Aorta (tissue), 5 donors: ENCODE measurements at places on chromosomes 7 and 10. TPM values are rescaled to one million over a fixed set of nuclear protein-coding genes. Genes with fewer than 3 reads are reported as not detected.

The DGKI gene
- polyA plus RNA-seq, result 3.6 TPM

- no peak for DNase-seq
Observed at GRCh38 chr10:80603516-80603915, 65.8 kb downstream of the SH2D4B start.

- DNase-seq, result no peak
Observed at GRCh38 chr7:101494602-101495329, 132.1 kb downstream of the COL26A1 start.

DNA sequence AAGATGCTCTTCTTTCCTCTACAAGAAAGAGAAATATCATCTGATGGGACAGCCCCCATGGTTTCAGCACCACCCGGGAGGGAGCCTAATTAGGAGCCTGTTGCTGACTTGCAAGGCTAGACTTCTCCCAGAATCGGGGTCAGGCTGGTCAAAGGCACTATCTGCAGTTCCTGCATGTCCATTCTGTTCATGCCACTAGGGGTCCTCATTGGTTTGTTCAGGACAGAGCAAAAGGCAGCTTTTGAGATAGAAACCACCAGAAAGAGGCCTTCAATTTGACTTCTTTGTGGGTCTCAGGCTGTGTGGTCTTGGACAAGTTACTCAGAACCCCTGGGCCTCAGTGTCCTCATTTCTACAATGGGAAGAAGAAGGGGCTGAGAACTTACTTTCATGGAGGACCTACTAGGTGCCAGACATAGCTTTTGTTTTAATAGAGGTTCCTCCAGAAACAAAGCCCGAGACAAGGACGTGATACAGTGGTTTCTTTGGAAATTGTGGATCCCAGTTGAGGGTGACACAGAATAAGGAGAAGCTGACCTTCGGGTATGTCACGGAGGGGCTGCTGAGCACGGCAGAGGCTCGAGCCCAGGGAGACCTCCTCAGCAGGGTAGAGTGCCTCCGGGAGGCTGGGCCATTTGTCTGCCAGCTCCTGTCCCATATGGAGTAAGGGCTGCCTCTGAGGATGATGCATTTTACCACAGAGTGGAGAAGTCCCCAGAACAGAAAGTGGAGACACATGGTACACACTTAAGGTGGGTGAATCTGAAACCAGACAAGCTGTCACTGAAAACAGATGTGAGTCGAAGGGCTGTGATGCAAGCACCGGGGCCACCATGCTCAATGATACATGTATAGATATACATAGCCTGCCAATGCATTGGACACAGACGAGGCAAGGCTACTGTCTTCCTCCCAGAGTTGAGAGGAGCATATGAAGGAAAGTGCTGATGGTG is 33.1 kb upstream of the NEUROD6 start:
- DNase-seq, result no peak

DNA sequence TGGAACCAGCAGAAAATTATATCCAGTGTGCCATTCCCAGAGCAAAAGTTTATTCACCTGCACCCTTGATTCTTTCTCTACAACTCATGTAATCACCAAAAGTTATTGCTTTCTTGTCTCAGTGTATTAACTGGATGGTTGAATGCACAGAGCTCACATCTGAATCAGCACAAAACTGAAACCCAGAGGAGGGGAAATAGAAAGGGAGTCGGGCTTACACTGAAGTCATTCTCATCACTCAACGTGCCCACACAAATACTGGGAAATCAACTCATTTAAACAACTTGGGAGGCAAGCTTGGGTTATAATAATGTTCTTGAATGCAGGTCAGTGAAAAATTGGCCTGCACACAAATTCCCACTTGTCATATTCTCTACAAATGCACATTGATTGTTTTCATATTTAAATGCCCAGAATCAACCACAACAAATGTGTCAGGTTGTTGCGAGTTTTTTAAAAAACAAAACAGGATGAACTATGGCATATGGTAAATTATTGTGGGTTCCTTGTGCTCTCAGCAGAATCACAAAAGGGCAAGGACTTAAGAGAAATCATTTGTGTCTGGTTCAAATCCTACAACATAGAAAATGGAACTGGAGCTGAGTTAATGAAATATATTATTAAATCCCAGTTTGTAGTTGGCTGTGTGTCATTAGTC is 125.9 kb upstream of the NOBOX start:
- DNase-seq, result no peak

The AQP1 gene
- 962 TPM for polyA plus RNA-seq

The A1CF gene
- not detected for polyA plus RNA-seq

- DNase-seq, result no peak
Observed at GRCh38 chr7:149423449-149424110, 37.3 kb downstream of the ZNF777 start.

The CHCHD3 gene
- 50.3 TPM for polyA plus RNA-seq

DNA sequence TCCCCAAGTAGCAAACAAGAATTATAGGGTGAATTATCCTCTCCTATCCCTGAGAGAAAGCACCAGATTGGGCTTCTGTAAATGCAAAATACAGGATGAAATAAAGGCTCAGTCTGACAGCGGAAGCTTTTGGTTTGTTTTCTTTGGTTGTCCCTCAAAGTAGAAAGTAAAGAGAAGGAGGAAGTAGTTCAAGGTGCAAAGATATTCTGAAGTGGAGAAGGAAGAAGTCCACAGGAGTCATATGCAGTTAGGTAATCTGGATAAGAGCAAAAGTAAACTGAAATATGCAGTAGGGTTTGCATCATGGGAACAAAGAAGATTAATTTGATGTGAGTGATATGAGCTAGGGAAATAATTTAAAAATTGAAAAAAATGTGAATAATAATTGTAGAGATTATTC is 1071.9 kb downstream of the CNTNAP2 start:
- DNase-seq, result no peak

The CAMK2B gene
- polyA plus RNA-seq, result not detected

The TRIM4 gene
- polyA plus RNA-seq, result 16.4 TPM

GRCh38 chr10:5343561-5343960 is 21.2 kb upstream of the UCN3 start:
- no peak for DNase-seq

The GRM3 gene
- polyA plus RNA-seq, result not detected

GRCh38 chr7:83148776-83149175 is 13.9 kb downstream of the PCLO start:
- DNase-seq, result no peak

DNA sequence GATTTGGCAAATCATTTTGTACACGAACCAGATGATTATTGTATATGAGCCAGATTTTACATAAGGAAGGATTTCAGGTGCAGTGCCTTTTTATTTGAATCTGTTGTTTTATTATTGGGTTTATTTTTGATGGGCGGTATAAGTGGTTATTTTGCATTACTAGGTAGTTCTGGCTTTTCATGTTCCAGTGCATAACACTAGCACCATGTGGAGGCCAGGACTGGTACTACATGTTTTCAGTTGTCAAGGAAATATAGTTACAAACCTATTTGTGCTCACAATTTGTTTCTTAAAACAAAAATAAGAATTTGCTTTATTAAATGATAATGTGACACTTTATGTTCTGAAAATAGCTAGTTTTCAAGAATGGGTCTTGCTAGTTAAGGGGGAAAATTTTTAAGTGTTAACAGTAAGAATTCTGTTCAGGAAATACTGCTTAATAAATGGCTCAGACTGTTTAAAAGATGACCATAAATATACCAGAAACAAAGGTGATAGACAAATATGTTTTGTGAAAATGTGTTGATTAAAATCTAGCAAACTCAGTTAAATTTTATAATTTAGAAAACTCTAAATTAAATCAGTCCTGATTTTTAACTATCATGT is 7.1 kb upstream of the SEMA3E start:
- DNase-seq, result no peak

DNA sequence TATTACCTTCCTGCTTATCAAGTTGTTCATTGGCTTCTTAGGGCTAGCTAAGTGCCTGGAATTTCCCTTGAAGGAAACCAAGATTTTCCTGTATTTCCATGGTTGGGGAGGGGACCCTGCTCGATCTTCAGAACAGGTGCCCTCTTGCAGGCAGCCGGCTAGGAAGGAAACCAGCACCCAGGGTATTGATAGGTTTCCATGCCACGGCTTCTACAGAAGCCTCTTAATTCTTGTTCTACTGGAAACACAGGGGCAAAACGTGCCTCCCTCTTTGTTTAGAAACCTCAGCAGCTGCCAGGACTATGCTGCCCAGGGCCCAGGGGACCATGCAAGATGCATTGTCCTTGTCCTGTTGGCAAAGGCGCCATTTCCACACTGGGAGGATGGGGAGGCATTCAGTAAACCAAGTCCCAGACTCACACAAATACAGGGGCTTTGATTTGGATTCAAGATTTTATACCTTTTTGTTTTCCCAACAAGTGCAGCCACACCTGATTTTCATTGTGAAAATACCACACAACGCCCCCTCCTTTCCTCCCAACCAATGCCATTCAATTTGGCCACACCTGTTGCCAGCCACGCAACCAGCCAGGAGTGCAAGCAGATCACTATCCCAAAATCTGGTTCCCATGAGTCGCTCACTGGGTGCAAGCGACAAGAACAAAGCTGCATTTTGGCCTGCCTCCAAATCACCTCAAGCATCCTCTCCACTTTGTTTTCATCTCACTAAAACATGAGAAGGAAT is 29.6 kb downstream of the C10orf71 start:
- no peak for DNase-seq

DNA sequence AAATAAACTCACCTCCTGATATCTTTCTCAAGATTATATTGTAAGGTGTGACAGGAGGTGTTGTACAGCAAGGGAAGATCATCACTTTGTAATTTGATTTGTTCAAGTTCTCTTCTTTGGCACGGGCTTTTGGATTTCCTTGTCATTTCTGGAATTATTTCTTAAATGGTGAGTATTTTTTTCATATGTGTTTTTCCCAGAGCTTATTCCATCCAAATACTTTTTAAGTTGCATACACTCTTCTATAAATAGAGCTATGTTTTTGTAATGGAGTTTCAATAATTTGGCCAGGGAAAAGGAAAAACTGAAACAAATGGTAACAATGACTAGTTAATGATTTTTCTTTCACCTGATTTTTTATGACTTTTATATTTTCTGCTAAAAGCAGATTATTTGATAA is 92.5 kb downstream of the CFAP58 start:
- DNase-seq, result no peak

- DNase-seq, result no peak
Observed at GRCh38 chr10:88198023-88198422, 334.6 kb downstream of the PTEN start.

The SPOCK2 gene
- 1.9 TPM for polyA plus RNA-seq

The NEBL gene
- polyA plus RNA-seq, result 0.18 TPM

DNA sequence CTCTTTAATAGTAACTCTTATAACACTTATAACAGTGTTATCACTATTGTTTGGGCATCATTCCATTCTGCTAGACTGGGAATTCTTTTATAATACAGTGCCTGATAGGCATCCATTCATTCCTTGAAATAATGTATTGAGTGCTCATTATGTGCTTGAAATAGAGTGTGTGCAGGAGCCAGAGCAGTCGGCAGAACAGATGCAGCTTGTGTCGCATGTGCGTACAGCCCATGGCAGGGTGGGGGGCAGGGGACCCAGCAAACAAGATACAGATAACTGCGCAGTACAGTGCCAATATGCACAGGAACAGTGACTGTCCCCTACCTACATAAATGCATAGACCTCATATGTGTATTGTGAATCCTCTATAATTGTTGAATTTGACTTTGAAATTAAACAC is 99.3 kb downstream of the KAT6B start:
- DNase-seq, result no peak

DNA sequence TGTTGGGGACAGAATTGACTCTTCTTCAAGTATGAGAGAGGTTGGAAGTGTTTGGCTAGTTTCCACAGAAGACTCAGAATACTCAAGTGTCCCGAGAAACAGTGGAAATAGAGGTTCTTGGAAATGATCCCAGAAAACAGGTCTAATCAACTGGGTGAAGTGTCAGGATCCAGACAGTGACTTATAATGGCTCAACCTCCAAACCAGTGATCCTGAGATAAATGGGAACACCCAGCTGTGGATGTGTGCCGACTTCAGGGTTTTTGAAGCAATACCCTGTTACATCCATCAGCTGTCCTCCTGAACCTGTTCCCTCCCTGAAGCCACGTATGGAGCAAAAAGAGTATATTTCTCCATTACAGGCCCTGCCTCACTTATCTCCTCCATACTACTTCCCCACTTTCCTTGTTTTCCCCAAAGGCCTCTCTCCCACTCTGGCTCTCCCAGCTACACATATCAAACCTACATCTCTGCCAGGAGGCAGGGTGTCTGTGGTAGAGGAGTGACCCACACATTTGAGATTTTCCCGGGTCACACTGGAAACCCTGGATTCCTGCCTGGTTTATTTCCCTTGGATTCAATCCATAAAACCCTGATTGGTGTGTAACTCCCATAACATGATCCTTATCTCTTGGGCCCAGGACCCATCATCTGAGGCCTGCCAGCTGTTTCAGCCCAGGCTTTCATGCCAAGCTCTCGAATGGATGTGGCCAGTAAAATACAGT is 17.6 kb upstream of the ELOVL3 start:
- no peak for DNase-seq

DNA sequence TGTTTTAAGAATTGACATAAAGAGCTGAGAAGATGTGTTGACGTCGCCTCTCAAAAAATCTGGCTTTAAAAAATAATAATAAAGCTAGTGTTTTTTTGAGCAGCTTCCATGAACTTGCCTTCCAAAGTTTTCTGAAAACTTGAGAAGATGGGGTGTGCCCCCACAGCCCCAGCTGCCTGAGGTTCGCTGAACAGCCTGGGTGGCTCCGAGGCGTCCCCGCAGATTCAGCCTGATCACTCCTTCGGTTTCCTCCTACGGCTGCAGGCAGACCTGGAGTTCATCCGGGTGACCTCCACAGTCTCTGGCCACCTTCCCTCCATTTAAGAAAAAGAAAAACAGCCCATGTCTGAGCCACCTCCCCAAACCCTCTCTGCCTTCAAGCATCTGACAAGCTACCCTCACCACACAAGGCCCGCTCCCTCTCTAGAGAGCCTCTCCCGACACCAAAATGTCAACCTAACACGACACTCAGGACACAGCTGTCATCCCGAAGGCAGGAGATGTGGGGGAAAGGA is 177.8 kb downstream of the PTPRN2 start:
- no peak for DNase-seq

DNA sequence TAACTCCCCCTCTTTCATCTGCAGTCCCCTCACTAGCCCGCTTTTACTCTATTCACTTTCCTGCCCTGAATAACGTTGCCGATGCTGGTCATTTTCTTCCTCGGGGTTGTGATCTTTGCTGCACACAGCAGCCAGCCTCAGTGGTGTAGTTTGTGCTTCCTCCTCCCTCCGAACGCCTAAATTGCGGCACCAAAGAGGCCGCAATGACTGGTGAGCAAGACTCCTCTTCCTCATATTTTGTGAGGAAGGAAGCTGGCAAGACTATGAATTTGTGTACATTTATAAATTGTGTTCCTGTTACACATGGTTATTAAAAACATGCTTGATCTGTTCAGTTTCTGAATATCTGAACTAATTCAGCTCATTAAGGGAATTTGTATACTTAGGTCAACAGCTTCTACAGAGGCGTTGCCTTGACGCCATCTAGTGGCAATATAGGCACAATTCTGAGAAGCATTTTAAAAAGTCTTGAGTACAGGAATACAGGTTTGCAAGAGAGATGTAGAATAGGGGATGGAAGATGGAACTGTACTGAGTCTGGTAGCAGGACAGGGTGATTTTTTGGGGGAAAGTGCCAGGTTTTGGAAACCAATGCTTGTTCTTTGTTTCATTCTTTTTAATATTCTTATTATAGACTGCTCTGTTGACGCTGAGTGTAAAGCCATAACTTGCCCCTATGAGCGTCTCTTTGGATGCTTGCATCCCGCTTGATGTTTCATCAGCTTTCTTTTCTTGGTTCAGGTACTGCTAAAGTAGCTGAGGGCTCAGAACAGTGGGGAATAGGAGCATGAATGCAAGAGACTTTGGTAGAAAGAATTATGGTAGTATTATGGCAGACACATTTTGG is 4.1 kb upstream of the TAS2R5 start:
- DNase-seq, result no peak

- no peak for DNase-seq
Observed at GRCh38 chr7:25940086-25940906, 211.7 kb upstream of the NFE2L3 start.

The RPEL1 gene
- not detected for polyA plus RNA-seq
